ENCODE measurements at places on chromosomes 3 and 15. TPM values are rescaled to one million over a fixed set of nuclear protein-coding genes. Genes with fewer than 3 reads are reported as not detected.

DNA sequence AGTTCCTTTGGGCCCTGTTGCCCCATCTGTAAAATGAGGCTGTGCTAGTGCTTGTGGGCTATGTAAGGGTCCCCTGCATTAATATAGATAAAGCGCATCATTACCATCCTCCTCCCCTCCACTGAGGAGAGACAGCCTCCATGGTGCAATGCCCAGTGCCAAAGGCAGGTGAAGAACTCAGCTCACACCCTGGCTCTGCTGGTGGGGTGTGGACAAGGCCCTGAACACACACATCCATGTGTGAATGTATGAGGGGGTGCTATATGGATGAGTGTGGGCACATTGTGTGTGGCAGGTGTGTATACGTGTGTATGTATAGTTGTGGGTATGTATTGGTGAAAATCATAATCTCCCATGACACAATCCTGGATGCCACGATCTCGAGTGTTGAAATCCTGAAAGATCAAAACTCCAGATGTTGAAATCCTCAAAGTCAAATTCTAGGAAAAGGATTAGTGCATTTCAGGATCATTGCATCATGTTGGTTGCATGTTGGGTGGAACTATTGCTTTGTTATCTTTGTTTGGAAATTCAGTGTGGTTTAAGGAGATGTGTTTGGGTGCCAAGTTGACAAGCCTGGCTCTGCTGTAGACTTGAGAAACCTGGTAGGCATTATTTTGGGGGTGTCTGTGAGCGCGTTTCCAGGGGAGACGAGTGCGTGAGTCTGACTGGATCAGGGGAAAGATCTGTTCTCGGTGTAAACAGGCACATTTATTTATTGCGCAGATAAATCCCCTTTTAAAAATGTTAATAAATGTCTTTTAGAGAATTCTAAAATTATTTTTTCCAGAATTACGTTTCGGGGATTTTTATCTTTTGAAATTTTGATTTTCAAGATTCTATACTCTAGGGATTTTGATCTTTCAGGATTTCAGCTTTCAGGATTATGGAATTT is 42.0 kb upstream of the SEC61A1 start:
- no peaks in the 10 kb centered on the region for H3K27me3 ChIP-seq
- H3K36me3 ChIP-seq = no peaks in the 10 kb centered on the region
- no peak overlapping the region for H3K4me3 ChIP-seq
- no peak for DNase-seq

- no peak for DNase-seq
- no peak overlapping the region for H3K4me3 ChIP-seq
Measured at GRCh38 chr3:46082021-46082420, 54.7 kb upstream of the XCR1 start.

DNA sequence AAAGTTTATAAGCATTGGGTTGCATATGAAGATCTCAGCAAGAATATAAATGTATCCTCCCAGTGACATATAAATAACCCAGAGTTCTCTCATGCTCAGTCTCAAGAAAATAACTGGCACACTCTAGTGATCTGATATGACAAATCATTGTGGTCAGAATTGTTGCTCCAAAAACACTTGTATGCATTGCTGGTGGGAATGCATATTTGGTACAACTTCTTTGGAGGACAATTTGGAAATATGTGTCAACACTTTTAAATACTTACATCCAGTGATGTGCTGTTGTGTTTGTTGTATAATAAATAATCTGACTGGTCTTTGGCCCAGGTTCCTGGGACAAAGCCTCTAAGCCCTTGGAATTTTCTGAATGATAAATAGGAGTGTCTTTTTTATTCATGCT is 66.7 kb upstream of the STT3B start:
- H3K4me1 ChIP-seq = no peaks in the 10 kb centered on the region
- H3K27me3 ChIP-seq = peaks cover 11% of the 10 kb centered on the region
- no peak overlapping the region for H3K4me3 ChIP-seq

GRCh38 chr15:57090496-57090859 is 172.0 kb downstream of the TCF12 start:
- no peak overlapping the region for H3K4me3 ChIP-seq
- DNase-seq = no peak
- H3K27ac ChIP-seq = no peak overlapping the region

DNA sequence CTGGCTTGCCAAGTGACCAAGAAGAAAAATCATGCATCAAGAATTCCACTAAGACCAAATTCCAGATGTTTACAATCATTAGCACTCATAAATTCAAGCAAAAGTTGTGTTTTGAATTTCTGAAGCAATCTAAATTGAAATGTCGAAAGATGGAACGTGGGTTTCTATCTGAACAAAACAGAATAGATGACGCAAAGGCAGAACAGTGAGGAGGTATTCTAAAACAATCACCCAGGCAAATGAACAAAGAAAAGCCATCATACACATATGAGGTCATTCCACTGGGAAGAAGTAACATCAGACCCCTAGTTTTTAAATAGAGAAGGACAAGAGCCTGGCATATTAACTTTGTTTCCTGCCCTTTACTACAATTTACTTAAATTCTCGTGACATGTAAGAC is 58.0 kb downstream of the MCF2L2 start:
- peak overlapping the region; percentile 98 for H3K27ac ChIP-seq
- no peaks in the 10 kb centered on the region for H3K36me3 ChIP-seq
- no peak overlapping the region for H3K4me3 ChIP-seq
- H3K27me3 ChIP-seq = no peaks in the 10 kb centered on the region
- peaks cover 17% of the 10 kb centered on the region for H3K4me1 ChIP-seq

- H3K4me1 ChIP-seq = peaks cover 8% of the 10 kb centered on the region
- no peaks in the 10 kb centered on the region for H3K27me3 ChIP-seq
- no peak overlapping the region for H3K4me3 ChIP-seq
Measured at GRCh38 chr15:81327516-81327915, 3.6 kb upstream of the STARD5 start.

- H3K27me3 ChIP-seq = no peaks in the 10 kb centered on the region
- no peak overlapping the region for H3K4me3 ChIP-seq
- H3K36me3 ChIP-seq = no peaks in the 10 kb centered on the region
- H3K27ac ChIP-seq = no peak overlapping the region
Measured at GRCh38 chr3:71451060-71451459, 132.5 kb downstream of the FOXP1 start.

DNA sequence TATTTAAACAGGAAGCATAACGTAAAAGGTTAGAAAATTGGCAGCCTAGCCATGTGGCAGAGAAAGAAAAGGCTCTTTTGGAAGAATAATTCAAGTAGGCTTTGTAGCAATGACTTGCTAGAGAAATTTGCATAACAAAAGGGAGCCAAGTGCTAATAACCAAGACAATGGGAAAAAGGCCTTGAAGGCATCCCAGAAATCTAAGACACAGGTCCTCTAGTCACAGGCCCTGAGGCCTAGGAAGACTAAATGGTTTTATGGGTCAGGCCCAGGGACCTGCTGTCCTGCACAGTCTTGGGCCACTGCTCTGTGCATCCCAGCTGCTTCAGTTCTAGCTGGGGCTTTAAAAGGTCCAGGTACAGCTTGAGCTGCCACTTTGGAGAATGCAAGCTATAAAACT is 78.5 kb downstream of the FGF7 start:
- no peak overlapping the region for H3K27ac ChIP-seq
- no peak overlapping the region for H3K4me3 ChIP-seq
- no peaks in the 10 kb centered on the region for H3K27me3 ChIP-seq
- no peaks in the 10 kb centered on the region for H3K4me1 ChIP-seq

- no peak overlapping the region for H3K27ac ChIP-seq
- H3K27me3 ChIP-seq = no peaks in the 10 kb centered on the region
- no peak for DNase-seq
- no peaks in the 10 kb centered on the region for H3K4me1 ChIP-seq
Measured at GRCh38 chr3:30170681-30171438, 435.5 kb upstream of the TGFBR2 start.

DNA sequence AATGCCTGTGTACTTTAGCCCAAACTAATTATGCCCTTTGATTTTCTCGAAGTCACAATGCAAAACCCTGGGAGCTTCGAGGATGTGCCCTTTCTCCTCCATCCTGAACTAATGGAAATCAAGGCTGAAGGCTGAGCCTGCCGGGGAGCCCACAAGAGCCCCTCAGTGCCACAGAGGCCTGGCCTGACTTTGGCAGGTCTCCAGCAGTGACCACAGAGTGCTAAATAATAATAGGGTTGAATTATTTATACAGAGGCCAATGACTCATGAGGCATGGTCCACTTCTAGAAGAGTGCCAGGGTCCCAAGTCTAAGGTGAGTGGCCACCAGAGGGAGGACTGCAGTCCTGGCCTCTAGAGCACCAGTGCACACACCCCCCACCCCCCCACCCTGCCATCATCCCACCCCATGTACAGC is 19.1 kb upstream of the GLCE start:
- H3K27ac ChIP-seq = no peak overlapping the region
- H3K36me3 ChIP-seq = no peaks in the 10 kb centered on the region
- H3K4me1 ChIP-seq = peaks cover 5% of the 10 kb centered on the region
- peak; percentile 56 for DNase-seq
- no peak overlapping the region for H3K4me3 ChIP-seq
- peaks cover 3% of the 10 kb centered on the region for H3K27me3 ChIP-seq

DNA sequence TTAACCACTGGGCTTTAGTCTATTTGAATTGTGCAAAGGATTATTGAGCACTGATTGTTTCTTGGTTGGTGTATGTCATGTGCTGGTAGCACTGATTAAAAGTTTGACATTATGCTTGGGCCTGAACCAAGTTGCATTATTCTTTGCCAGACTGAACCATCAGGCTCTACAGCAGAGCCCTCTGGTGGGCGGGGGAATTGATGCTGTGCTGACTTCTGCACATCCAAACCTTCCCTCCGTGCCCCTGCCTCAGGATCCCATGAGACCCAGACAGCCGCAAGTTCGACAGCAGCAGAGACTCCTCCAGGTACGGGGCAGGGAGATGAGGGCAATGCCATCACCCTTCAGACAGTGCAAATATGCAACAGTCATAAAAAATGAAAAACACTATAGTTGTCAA is 28.4 kb upstream of the P2RY12 start:
- H3K4me1 ChIP-seq = no peaks in the 10 kb centered on the region
- no peaks in the 10 kb centered on the region for H3K27me3 ChIP-seq
- no peak for DNase-seq
- H3K36me3 ChIP-seq = no peaks in the 10 kb centered on the region

GRCh38 chr15:71249986-71250385 is 134.7 kb downstream of the THSD4 start:
- H3K36me3 ChIP-seq = no peaks in the 10 kb centered on the region
- H3K4me1 ChIP-seq = peaks cover 31% of the 10 kb centered on the region
- DNase-seq = peak; percentile 36
- no peak overlapping the region for H3K27ac ChIP-seq

DNA sequence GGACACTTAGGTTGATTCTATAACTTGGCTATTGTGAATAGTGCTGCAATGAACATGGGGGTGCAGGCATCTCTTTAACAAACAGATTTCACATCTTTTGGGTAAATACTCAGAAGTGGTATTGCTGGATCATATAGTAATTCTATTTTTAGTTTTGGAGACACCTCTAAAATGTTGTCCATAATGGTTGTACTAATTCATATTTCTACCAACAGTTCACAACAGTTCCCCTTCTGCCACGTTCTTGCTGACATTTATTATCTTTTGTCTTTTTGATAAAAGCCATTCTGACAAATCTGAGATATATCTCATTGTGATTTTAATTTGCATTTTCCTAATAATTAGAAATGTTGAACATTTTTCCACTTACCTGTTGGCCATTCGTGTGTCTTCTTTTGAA is 19.5 kb downstream of the CX3CR1 start:
- H3K36me3 ChIP-seq = no peaks in the 10 kb centered on the region
- H3K4me1 ChIP-seq = no peaks in the 10 kb centered on the region
- H3K27ac ChIP-seq = no peak overlapping the region
- H3K27me3 ChIP-seq = peaks cover 12% of the 10 kb centered on the region

DNA sequence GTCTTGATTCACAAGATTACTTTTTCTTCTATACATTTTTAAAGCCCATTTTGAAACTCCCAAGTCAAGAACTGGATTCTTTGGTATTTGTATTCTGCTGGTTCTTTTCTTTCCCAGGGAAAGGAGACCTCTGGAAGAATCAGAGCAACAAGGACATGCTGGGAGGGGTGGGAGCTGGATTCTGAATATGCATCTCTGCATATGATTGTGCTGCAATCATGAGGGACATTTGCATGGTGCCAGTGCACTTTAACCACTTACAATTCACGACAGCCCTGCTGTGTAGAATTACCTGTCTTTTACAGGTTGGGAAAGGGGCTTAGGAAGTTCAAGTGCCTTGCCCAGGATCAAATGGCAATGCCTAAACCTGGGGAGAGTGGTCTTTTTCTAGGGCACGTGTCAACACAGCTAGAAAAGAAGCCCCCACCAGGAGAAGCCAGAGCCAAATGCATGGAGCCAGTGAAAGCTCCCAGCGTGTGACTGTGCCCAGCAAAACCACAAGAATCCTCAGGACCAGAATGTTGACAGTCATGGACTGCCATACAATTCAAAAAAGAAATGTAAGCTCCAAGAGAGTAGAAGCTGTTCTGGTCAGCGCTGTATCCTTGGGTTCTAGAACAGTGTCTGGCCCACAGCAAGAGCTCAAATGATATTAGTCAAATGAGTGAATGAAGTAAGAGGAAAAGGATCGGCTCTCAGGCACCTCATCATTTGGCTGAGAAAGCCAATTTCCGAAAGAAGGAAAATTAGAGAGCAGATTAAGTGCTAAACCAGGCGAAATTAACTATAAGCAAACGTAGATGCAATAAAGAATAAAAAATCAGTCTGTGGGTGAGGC is 84.5 kb upstream of the MEF2A start:
- peaks cover 21% of the 10 kb centered on the region for H3K4me1 ChIP-seq
- no peak overlapping the region for H3K27ac ChIP-seq
- no peaks in the 10 kb centered on the region for H3K36me3 ChIP-seq
- no peak for DNase-seq
- H3K4me3 ChIP-seq = no peak overlapping the region
- H3K27me3 ChIP-seq = no peaks in the 10 kb centered on the region

GRCh38 chr15:62254137-62254934 is 89.3 kb upstream of the C2CD4B start:
- H3K27me3 ChIP-seq = peaks cover 2% of the 10 kb centered on the region
- no peaks in the 10 kb centered on the region for H3K4me1 ChIP-seq
- no peaks in the 10 kb centered on the region for H3K36me3 ChIP-seq
- H3K27ac ChIP-seq = no peak overlapping the region
- peak; percentile 79 for DNase-seq

The GPR160 gene
- total RNA-seq = 1.3 TPM

The CEP19 gene
- 1.2 TPM for total RNA-seq

The MAP2K5 gene
- 24.7 TPM for total RNA-seq

The WNT5A gene
- total RNA-seq = 0.25 TPM

The PIAS1 gene
- 32.3 TPM for total RNA-seq

The ACSBG1 gene
- not detected for total RNA-seq

All from endothelial cell of umbilical vein (primary cell).